ENCODE measurements at places on chromosomes 5 and 9.

GRCh38 chr9:133058071-133058470 is 3.7 kb upstream of the CEL start:
- DNase-seq, result no peak

DNA sequence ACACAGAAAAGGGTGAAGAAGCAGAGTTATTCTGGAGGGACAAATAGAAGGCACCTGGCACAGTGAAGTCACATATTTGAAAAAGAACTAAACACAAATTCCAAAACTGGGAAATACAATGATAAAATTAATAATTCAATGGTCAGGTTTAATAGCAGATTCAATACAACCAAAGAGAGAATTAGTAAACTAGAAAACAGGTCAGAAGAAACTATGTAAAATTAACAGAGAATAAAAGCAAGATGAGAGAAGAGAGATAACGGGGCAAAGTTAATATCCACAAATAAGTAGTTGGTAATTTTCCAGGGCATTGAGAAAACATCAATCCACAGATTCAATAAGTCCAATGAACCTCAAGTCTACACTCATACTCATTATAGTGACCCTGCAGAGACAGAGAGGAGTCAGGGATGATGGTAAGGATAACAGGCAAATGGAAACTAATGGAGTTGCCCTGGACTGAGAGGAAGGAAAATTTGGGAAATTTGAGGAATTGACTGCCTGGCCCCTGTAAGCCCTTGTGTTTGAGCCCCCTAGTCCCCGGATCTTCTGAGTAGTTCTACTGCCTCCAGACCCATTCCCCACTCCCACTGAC is 8.3 kb upstream of the ERGIC1 start:
- DNase-seq, result no peak

- DNase-seq, result no peak
These were observed 255.5 kb downstream of the PDE4D start for GRCh38 chr5:59637884-59638580.

DNA sequence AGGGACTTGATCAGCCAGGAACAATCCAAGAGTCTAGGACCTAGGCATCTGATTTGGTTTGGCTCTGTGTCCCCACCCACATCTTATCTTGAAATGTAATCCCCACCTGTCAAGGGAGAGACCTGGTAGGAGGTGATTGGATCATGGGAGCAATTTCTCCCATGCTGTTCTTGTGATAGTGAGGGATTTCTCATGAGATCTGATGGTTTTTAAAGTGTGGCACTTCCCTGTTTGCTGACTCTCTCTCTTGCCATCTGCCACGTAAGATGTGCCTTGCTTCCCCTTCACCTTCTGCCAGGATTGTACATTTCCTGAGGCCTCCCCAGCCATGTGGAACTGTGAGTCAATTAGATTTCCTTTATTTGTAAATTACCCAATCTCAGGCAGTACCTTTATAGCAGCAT is 201.7 kb upstream of the ACTBL2 start:
- DNase-seq, result no peak

DNA sequence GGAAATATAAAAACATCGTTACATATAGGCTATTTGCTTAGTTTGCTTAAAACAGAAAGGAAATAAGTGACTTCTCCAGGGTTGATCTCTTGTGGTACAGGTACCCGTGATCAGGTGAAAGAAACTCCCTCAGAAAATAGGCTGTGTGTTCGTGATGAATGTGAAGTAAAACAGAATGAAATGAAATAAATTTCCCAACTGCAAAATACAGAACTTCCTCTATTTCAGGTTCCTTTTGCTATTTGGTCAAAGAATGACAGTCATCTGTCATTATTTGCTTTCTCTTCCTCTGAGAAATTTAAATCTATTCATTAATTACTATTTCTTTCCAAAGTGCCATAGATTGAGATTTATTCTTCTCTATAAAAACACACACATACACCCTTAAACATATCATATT is 408.1 kb downstream of the FAM170A start:
- no peak for DNase-seq

DNA sequence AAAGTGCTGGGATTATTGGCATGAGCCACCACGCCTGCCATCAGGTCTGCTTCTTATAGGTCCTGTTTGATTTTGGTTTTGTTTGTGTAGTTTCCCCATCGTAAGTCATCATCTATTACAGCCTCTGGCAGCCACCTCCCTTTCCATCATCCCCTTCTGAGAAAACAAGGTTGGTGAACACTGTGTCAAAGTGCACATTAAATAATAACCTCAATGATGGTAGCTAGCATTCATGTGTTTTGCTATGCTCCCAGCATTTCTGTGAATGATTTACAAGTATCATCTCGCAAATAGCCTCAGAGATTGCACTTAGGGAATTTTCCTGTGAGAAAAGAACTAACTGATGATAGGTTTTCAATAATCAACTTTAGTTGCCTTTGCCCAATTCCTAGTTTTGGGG is 9.9 kb downstream of the PRUNE2 start:
- DNase-seq, result no peak

DNA sequence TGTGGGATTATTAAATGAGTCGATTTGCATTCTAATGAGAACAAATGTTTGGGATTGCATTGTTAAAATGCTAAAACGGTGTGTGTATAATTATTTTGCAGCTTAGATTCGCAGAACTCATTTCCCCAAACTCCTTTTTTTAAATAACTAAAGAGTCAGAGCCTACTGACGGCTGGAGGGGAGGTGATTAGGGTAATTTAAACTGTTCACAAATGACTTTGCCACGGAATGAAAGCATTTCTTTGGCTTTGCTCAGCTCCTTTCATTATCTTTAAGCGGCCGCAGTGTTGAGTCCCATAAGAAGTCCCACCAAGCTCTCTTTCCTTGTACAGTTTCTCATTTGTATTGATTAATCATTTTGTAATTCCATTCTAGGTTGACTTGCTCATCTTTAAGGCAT is 1632.8 kb downstream of the MAT2B start:
- DNase-seq, result no peak

DNA sequence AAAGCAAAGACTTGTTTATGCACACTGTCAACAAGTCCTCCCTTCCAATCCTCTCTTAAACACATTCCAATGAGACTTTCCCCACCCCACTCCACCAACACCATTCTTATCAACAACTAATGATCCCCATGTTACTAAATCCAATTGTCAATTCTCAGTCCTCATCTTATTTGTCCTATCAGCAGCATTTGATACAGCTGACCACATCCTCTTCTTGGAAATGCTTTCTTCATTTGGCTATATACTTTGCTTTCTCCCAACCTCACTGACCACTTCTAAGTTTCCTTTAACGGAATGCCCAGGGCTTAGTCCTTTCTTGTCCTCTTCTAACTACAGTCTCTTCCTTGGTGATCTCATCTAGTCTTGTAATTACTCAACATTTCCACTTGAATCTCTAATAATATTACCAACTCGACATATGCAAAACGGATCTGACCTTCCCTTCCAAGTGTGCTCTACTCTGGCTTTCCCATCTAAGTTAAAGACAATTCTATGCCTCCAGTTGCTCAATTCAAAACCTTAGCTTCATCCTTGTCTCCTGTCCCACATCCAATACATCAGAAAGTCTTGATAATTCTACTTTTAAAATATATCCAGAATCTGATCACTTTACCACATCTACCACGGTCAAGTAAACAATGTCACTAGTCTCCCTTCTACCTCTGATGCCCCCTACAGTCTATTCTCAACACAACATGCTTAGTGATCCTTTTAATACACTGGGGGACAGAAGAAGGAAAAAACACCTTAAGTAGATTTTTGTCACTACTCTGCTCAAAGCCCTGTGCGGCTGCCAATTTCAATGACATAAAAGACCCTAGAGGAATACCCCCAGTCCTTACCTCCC is 25.5 kb downstream of the AGTPBP1 start:
- no peak for DNase-seq

DNA sequence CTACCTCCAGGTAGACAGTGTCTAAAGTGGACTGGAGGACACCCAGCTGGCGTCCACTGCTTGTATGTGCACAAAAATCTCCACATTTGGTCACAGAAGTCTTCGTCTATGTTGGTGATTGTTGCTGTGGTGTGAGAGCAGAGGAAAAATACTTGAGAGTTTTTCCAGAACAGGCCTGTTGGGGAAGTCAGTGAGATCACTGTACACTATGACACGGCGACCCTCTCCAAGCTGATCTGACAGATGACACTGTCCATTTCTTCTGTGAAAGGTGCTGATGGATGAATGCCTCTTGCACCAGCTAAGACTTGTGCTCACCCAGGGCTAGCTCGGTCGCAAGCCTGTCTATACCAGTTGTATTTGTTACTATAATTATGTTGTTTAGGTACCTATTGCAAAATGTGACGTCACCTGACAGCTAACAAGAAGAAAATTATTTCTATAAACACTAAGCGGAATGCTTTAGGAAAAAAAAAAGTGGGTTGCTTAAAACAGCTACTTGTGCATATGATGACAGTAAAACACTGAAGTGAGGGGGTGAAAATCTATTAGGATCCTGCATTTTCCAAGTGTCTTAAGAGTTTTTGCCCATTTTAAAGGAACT is 142.3 kb downstream of the ROR2 start:
- DNase-seq, result no peak

GRCh38 chr9:21875893-21876292 is 73.5 kb downstream of the MTAP start:
- DNase-seq, result no peak

GRCh38 chr9:128556926-128557634 is 4.7 kb downstream of the SPTAN1 start:
- DNase-seq, result no peak

GRCh38 chr9:125683486-125683885 is 23.5 kb downstream of the MAPKAP1 start:
- DNase-seq, result no peak
